ENCODE measurements at places on chromosomes 7 and 10.
A peak's percentile ranks its signal among the peaks of the same experiment; 100 is the strongest.

DNA sequence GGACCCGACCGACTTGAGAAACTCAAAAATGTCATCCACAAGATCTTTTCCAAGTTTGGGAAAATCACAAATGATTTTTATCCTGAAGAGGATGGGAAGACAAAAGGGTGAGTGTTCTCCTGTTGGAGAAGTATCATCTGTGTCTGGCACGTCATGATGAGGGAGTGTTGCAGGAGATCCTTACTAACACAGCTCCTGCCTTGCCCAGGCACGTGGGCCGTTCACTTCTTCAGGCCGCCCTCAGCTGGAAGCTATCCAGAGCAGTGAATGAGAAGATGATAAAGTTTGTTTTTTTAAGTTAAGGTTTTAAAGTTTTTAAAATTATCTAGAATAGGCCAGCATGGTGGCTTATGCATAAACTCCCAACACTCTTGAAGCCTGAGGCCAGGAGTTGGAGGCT is 6.2 kb downstream of the EIF3B start:
- DNase-seq = no peak

DNA sequence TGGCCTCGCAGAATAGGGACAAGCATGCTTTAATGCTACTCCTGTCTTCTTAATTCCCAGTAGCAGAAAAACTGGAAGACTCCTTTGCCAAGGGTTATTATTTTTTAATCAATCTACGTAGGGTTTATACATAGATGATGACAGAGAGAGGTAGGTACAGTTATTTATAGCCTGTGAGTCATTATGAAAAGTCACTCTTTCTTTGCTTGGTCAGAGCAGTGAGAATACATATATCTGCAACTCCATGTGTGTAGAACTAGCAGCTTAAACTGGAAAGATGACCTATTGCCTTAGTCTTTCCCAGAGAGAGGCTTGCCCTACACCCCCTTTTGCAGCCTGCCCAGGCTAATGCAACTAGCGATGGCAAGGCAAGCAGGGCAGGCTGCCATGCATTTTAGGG is 1050.6 kb downstream of the NRG3 start:
- DNase-seq = no peak

DNA sequence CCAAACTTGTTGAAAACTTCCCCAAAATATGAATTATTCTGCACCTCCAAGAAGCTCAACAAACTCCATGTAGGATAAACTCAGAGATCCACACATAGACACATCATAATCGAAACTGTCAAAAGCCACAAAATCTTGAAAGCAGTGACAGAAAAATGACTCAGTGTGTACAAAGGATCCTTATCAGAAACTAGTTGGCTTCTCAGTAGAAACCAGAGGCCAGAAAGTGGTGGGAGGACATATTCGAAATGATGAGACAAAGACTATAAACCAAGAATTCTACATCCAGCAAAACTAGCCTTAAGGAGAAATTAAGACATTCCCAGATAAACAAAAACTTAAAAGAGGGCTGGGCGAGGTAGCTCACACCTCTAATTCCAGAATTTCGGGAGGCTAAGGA is 38.5 kb downstream of the MCMBP start:
- DNase-seq = no peak

- no peak for DNase-seq
These were observed 5.9 kb downstream of the SLIT1 start for GRCh38 chr10:97179731-97180362.

GRCh38 chr10:119702583-119702982 is 23.3 kb upstream of the INPP5F start:
- no peak for DNase-seq

DNA sequence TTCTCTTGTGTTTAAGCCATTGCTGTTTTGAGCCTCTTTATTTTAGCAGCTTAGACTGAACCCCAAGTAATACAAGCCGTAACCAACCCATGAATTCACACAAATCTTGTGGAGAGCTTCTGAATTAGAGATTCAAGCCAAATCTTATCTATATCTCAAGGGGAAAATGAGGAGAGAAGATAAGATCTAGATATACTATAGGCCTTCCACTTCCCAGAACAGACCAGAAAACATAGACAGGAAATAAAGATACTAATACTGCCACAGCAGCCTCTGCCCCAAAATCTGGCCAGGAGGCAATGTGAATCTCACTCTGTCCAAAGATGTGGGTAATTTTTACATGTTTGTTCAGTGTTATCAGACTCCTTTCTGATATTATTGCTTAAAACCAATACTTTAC is 307.2 kb downstream of the PTEN start:
- DNase-seq = no peak

- no peak for DNase-seq
These were observed 10.8 kb upstream of the ST7 start for GRCh38 chr7:116942504-116942903.

DNA sequence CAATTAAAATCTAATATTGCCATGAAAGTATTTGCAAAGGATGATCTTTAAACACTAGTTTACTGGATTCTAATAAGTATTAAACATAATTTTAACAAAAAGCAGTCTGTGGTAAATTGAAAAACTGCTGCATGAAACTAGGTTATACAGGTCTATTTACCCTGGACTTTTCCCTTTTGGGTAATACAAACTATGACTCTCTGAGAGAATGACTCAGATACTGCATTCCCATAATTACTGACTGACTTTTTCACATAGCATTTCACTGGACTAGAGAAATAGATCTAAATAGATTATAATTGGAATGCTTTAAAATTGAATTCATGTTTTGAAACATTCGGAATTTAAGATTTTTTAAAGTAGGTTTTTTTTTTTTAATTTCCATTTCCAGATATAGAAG is 395.7 kb downstream of the THSD7A start:
- DNase-seq = no peak

- DNase-seq = no peak
These were observed 43.6 kb downstream of the MKX start for GRCh38 chr10:27701938-27702537.

DNA sequence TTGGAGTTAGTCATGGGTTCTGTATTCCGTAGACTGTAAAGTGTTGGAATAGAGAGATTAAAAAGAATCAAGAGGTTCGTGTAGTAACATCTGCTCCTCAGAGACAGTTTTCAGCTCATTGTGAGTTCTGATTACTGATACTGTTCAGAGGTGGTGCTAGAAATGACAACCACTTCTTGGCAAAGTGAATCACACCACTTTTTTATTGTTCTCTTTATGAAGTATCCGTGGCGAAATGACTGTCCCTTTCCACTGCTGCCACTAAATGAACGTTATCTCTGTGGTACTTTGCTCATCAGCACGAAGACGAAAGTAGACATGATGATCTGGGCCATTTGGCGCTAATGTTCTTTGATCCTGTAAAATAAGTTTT is 860 bp downstream of the RPP30 start:
- DNase-seq = no peak

DNA sequence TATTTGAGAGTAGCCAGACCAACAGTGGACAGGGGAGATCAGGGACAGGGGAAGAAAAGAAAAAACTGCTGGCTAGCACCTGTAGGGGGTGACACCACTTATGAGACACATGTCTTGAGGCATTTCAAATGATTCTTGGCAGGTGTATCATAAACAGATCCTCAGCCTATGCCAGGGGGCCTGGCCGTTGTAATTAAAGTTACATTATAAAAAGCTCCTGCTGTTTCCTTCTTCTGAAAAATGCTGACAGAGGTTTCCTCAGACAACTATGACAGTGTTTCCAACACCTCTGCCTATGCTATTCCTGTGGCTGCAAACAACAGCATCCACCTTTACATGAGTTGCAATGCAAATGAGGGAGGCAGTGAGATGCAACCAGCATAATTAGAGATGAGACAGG is 281.0 kb upstream of the PTER start:
- no peak for DNase-seq

DNA sequence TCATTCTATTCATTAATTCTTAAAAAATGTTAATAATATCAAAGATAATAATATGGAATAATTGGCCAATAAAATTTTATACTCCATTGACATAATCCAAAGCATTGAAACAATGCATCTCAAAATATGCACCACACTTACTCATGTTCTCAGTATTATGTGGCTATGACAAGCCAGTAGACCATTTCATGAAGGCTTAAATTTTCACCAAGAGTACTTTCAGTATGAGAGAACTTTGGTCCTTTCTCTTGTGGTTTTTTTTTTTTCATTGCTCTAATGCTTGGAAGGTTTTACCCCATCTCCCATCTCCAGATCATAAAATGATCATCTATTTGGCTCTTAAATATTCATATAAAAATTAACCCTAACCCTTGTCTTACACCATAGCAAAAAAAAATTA is 45.5 kb upstream of the TMEM140 start:
- no peak for DNase-seq

- no peak for DNase-seq
These were observed 355.9 kb upstream of the TMEM229A start for GRCh38 chr7:124388751-124389150.

DNA sequence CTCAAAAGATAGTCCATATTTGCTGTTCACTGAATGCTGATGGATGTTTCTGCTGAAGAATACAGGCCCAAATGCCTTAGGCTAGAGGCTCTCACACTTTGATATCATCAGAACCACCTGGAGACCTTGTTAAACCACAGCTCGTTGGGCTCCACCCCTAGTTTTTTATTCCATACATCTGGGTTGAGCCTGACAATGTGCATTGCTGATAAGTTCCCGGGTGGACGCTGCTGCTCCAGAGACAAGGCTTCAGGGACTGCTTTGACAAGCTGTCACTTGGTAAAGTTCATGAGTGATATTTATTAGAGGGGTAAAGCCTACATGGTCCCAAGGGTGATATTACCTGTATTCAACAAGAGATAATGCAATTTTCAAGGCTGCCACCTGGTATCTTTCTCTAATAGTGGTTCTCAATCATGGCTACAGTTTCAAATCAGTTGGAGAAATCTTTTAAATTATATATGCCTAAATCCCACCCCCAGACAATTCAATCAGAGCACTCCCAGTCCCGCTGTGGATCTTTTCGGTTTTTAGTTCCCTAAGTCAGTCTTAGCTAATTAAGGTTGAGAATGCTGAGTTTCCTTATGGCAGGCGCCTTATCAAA is 107.1 kb upstream of the GSDME start:
- no peak for DNase-seq

GRCh38 chr10:58017719-58018367 is 249.9 kb downstream of the IPMK start:
- DNase-seq = peak; percentile 68

DNA sequence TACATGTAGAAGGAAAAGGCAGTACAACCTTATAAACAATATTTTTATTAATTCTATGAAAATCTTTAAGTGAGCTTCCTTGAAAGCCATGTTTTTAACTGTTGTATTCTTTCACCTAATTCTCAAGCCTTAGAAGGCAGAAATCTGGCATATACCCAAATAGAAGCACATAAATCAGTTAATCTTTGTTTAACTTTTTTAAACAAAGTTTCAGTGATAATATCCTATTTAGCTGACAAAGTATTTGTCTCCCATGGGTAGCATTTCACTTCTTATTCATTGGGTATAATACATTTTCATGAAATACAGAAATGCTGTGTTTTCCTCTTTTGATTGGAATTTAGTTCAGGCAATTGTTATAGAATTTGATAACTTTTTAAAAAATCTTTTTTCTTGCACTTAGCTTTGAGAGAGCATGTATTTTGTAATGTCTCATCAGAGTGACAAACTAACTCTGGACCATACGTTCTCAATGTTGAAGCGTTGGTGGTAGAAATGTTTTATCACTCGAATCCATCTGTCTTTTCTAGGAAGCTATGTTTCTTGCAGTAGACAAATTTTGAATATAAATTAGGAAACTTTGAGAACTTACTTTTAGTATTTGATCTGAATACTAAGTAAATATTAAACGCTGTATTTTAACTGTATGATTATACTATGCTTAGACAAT is 78.1 kb downstream of the CREM start:
- DNase-seq = no peak

GRCh38 chr7:120869700-120870099 is 11.8 kb upstream of the TSPAN12 start:
- DNase-seq = no peak

DNA sequence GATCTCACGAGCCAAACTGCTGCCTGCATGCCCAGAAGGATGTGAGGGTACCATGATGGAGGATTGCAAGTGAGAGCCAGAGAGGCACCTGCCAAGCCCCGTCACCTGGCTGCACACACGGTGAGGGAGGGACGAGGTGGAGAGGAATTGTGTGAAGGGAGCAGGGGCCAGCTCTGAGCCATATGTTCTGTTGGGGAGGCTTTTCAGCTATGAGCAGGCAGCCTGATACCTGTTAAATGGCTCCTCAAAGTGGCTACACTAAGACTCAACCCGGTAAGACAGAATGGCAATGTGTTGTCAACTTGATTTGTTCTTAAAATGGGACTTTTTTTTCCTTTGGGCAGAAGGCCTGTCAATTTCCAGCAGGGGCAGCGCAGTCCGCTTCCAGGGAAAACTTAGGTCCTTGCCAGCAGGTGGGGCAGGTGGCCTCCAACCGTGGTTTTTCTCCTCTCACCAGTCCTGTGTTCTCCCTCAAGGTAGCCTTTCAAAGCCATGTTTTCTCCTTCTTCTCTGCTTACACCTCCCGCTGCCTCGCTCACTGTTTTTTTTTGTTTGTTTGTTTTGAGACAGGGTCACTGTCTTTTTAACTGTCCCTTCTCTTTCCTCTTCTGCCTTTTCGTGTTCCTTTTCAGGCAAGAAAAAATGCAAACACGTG is 57.7 kb upstream of the ZNRF2 start:
- DNase-seq = no peak

GRCh38 chr10:17643339-17643754 is 604 bp upstream of the STAM start:
- peak; percentile 44 for DNase-seq

DNA sequence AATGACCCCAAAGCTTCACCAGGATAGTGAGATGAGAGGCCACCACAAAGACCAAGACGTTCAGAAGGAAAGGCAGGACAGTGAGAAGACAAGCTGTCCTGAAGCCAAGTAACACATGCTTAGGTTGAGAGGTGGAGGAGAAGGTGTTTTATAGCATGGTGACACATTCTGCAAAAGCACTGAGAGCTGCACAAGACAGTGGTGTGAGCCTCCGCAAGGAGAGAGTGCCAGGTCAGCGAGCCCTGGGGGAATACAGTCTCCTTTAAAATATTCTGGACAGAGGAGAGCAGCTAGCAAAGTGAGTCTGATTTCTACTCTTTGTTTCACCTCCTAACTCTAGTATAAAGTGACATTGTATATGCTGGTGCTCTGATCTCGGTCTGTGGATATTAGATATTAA is 68.0 kb upstream of the VKORC1L1 start:
- DNase-seq = no peak

DNA sequence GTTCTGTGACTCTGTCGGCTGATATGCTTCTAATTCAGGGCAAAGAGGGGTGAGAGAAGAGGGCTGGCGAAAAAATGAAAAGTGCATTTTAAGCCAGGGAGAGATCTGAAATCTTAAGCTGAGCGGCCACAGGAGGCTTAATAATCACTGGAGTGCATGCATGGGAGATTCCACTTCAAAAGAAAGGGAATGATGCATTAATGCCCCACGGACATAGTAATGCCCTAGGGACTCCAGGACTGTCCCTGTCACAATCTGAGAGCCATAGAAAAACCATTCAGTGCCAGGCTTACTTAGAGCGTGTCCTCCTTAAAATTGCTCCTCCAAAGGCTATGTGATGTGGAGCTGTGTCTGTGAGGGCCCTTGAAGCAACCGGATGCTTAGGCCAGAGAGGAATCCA is 75.1 kb downstream of the NHLRC2 start:
- no peak for DNase-seq
